ENCODE measurements at places on chromosomes 1 and 21.

DNA sequence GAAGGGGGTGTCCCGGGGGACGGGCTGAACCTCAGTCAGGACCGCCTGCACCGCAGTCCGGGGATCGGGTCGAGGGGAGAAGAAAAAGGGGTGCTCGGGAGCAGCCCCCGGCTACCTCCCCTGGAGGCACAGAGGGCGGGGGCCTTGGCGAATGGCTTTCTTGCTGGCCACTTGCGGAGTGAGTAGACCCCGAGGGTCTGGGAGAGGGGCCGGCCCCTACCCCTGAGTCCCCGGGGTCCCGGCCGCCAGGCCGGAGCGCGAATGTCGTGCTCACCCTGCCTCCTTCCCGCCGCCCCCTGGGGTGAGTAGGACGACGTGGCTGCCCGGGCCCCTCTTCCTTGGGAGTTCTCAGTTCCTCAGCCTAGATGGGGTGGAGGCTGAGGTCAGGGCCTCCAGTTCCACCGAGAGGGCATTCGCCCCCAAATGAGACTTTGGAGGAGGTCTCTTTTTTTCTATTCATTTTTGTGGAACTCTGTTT is 113.0 kb downstream of the OSBPL9 start:
- no peak for DNase-seq

DNA sequence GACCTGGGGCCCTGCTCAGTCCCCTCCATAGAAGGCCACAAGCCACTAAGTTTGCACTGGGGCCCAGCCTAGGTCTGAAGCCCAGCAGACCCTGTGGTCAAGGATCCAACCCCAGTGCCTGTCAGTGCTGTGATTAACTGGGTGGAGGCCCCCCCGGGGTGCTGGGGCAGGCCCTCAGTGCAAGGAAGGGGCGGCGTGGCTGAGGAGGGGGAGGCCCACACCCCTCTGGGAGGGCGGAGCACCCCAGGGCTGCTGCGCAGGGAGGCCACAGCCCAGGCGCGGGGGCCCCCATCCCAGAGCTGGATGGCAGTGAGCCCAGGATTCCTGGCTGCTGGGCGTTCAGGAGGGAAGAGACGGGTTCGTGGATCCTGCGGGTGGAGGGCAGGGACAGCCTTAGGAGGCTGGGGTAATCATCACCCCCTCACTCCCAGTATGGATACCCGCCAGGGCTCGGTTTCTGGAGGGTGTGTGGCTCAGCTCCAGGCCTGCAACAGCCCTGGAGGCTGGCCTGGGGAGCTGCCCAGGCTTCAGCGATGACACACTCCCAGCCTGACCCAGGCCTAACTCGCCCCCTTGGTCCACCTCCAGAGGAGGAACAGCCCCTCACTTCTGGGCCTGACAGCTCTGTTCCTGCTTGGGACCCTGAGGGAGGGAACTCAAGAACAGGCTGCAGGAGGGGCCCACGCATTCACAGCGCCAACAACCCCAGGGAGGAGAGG is 890 bp downstream of the GJC2 start:
- no peak for DNase-seq

GRCh38 chr1:237591353-237591752 is 299.4 kb downstream of the ZP4 start:
- DNase-seq = no peak

DNA sequence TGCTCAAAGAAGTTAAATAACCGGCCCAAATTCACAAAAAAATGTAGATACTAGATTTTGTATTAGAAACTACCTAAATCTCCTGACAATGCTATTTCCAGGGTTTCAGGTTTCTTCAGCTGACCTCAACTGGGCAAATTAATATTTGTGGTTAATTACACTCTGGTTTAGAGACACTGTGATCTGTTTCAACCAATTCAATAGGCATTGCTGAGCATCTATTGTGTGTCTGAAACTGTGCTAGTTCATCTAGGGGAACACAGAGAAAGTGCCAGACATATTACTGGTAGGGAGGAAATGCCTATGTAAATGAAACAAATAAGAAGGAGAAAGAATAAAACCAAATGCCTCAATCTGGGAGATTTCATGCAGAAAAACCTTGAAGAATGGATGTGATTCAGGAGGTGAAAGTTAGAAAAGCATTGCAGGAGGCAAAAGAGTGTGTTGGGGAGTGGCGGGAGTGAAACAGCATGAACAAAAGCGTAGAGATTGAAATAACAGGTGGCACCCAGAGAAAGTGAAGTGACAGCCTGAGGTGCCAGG is 51.3 kb upstream of the IVNS1ABP start:
- DNase-seq = no peak

DNA sequence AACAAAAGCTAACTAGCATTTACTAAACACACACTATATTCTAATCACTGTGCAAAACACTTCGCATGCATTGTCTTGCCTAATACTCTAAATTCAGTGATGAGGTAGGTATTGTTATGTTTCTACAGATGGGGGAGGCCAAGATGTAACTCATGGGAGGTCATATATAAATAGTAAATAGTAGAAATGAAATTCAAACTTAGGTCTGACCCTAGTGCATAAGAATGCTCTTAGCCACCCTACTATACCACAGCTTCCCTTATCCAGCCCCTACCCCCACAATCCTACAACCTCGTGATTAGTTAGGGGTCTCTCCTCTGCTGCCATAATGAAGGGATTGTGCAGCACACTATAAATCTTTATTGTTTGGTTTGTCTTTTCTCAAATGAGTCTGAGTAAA is 3.3 kb downstream of the PFDN2 start:
- DNase-seq = no peak

- DNase-seq = peak; percentile 30
Measured at GRCh38 chr21:36820176-36821031, 121.5 kb downstream of the SIM2 start.

DNA sequence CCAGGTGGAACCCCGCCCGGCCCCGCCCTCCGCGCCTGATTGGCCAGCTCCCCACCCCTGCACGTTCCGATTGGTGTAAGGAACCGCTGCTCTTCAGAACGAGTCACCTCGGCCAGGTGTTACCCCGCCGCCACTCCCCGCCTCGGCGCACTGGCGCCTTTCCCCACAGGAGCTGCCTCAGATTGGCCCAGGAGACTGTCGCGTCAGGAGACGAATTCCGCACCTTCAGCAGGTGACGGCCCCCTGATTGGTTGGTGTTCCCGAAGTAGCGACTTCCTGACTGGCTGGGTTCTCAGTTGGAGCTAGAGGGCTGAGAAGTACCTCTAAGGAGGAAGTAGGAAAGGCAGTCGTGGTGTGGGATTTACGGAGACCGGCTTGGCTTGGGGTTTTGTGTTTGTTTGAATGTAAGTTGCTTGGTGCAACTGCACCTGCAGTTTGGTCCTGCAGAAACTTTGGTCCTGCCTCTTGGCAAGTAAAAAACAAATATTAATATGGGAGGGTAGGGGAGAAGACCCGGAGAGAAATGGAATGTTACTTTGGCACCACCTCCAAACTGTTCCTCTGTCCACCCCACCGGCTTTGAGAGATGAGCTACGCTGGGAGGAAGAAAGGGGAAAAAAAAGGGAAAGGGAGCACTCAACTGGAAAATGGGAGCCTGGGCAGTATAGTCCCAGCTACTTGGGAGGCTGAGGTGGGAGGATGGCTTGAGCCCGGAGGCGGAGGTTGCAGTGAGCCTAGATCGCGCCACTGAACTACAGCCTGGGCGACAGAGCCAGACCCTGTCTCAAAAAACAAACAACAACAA is 415 bp upstream of the F11R start:
- DNase-seq = peak; percentile 98

DNA sequence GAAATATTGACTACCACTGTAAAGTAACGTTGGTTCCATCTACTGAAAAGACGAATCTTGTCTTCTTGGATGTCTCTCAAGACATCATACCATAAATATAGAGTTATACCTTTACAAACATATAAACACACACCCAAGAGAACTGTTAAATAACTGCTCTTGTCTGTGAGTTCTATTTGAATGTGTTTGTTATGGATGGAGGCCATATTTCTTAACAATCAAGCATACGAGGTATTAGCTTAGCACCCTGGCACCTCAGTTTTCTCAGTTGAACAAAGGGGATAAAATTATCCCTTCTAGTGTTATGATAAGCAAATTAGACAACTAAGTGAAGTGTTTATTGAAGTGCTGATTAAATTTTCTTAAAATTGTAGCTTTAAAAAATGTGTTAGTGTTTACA is 336.6 kb upstream of the ZRANB2 start:
- DNase-seq = peak; percentile 48

GRCh38 chr21:45418301-45419071 is 13.5 kb downstream of the COL18A1 start:
- no peak for DNase-seq

GRCh38 chr1:50620680-50621329 is 197.6 kb upstream of the DMRTA2 start:
- no peak for DNase-seq

DNA sequence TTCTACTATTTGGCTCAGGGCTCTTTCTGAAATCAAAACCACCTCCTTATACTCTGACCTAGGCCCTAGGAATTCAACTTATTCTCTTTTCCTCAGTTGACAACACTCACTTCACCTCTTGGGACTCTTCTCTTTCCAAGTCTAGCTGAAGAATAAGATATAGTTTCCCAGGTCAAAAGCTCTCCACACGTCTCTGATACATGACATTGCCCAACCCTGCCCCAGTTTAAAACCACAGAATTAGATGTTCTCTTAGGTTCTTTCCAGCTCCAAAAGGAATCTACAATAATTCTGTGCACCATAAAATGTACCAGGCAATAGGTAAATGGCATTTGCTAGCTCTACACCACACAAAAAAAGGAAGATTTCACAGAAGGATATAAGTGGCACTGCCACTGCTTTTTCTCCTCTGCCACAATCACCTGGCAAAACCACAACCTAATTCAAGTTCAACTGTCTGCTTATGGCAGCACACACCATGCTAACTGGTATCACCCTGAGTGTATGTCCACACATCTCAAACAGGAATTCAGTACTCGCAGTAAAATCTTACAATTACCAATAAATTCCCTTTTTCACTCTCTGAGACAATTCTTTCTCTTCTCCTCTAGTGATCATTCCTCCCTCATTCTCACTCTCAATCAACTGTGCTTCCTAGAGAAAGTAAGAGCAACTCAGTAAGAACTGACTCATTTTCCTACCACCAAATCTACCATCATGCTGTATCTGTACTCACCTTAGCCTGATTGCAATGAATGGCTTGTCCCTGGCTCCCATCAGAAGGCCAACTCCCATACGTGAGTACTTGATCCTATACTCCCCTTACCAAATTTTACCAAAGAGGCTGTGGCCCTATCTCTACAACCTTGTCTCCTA is 27.3 kb downstream of the ZBTB8OS start:
- DNase-seq = no peak

DNA sequence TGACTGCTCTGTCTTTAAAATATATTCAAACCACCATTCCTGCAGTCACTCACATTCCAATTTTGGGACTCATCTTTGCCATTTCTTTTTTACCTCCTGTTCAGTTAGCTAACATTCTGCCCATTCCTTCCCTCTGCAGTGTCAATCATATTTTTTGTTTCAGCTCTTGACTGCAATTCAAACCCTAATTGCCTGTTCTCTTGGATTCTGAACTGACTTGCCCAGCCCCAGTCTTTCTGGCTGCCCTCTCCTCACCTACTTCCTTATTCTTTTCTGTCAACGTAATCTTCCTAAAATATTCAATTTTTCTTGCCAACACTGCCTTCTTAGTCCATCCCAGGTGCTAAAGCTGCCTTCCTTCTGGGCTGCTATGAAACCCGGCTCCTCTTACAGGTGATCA is 6.1 kb downstream of the PRDM2 start:
- DNase-seq = no peak

DNA sequence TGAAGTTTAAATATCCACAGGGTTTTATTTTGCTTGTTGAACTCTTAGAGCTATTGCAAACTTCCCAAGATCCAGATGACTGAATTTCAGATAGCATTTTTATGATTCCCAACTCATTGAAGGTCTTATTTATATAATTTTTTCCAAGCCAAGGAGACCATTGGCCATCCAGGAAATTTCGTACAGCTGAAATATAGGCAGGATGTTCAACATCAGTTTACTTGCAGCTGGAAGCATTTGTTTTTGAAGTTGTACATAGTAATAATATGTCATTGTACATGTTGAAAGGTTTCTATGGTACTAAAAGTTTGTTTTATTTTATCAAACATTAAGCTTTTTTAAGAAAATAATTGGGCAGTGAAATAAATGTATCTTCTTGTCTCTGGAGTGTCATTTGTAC is 32.8 kb upstream of the DDR2 start:
- DNase-seq = no peak

- no peak for DNase-seq
Measured at GRCh38 chr1:210655511-210655910, 326.8 kb downstream of the HHAT start.

DNA sequence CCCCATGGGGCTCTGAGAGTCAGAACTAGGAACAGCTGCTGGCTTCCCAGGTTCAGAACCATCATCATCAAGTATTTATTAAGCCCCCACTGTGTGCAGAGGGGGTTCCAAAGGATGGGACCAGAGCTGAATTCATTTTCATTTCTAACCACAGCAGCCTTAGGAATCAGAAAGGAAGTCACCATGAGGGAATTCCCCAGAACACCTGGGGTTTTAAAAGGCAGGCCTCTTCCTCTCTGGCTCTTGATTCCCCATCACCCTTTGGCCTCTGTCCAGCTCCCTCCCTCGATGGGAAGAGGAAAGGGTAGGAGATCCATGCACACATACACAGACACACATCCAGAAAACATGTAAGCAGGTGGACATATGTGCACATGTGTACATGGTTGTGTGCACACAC is 1.3 kb upstream of the KCNN3 start:
- DNase-seq = peak; percentile 36

DNA sequence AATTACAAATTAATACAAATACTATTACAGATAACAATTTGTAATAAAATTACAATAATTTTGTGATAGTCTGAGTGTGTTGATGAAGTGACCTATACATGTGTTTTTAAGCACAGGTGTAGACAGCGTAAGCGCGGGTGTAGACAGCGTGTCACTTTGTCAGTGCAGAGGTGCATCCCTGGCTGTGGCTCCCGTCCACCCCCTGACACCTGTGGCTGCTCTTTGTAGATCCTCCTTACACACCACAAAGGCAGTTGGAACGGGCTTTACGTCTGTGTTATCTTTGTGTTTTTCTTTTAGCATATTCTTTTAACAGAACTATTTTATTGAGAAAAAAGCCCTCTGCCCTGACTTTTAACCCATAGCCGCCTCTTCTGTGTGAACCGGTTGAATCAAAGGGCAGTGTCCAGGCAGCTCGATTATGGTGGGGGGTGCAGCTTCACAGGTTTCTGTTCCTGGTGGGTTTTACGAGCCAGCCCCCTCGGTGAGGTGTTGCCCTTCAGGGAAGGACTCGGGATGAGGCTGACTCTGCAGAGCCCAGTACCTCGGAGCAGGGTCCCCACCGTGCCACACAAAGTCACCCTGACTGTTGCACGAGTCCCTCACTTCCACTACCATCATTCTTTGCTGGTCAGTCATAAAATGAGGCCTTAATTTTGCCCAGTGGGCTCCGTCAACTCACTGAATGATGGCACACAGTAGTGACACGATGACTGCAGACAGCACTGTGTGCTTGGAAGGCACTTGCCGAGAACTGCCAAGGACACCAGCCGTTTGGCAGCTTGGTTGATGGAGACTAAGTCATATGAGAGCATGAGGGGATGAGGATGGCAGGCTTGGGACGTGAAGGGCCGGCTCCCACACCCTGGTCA is 86.4 kb upstream of the COL6A1 start:
- DNase-seq = no peak

Measured in NCI-H2029 (cell line).